ENCODE measurements at places on chromosomes 1 and 21.

GRCh38 chr1:44848456-44849181, 5.6 kb upstream of the PTCH2 start:
- peak; percentile 92 for DNase-seq

- DNase-seq = no peak
These were observed 2.9 kb downstream of the AJAP1 start for GRCh38 chr1:4657244-4657789.

DNA sequence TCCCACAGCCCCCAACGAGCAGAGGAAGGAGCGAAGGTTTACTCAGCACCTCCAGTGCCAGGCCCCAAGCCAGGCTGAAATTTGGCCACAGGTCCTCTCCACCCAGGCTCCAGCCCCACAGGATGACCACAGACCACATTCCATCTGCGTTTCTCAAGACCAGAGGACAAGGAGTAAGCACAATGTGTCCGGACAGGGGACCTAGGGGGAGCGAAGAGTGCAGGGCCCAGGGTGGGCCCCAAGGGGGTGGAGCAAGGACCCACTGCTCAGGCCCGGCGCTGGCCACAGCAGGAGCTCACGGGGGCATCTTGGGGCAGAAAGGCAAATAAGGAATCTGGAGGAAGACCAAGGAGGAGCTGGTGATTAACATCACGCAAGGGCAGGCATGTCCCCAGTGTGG, 100.5 kb downstream of the NPHP4 start:
- no peak for DNase-seq

DNA sequence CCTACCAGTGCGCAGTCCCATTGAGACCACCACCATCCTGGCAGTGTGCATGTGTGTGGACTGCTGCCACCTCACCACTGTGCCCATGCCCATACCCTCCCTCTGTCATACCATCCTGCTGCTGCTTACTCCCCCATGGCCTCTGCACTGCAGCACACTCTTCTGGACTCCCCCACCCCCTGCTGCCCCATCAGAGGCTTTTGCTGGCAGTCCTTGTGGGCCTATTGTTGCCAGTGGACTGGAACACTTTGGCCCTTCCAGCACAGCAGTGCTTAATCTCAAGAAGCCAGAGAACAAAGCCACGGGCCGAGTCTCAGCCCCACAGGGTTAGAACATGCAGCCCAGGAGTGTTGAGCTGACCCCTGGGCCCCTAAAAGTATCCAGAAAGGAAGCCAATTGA, 41.9 kb upstream of the IVNS1ABP start:
- DNase-seq = peak; percentile 77

DNA sequence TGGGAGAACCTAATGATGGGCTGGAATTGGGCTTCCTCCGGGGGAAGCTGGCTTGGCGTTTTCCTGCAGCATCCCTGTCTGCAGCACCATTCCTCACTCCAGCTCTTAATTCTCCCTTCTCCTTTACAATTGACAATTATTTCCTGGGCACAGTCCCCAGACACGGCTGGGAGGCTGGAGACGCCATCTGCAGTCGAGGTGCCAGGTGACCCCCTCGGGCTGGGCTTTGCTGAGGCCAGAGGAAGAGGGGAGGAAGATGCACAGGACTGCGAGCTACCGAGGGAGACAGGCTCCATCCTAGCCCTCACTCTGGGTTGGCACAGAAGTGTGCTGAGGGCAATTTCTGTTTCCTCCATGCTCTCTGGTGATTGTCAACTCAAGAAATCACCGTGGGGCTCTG, 453.8 kb downstream of the PTPRU start:
- no peak for DNase-seq

- no peak for DNase-seq
These were observed 11.0 kb downstream of the PRDM15 start for GRCh38 chr21:41868062-41868710.

DNA sequence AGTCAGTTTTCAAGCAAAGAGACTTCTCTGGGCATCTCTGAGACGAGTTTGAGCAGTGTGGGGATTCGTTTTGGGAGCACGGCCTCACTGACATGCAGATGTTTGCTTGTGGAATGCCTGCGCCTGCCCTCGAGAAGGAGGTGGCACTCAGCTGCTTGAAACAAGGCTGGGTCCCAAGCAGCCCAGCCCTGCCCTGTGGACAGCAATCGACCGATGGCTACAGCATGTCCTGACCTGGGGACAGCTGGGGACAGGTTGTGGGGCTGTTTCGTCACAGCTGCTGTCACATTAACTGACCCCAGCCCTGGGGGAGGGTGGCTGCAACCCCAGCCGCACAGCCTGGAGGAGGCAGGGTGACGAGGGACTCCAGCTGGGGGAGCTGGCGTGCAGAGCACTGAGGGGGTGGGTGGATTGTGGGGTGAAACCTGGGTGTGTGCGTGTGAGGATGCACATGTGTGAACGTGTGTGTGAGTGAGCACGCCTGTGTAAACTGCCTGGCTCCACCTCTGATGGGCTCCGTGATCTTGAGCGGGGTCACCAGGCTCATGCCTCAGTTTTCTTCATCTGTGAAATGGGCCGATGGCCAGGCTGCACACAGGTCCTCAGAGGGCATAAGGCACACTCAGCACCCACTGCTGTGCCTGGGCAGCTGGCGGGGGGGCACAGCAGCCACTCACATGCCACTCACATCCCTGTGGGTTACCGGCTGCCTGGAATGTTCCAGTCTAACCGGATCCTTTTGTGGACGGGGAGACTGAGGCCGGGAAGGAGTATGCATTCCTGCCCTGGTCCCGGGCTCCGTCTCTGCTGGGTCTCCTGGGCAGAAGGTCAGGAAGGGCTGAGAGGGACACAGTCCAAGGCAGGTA, 49.3 kb downstream of the COL18A1 start:
- no peak for DNase-seq

GRCh38 chr1:174916846-174917245, 82.9 kb upstream of the CACYBP start:
- DNase-seq = no peak

GRCh38 chr1:203349166-203349565, 1.8 kb downstream of the FMOD start:
- no peak for DNase-seq

- DNase-seq = no peak
These were observed 24.6 kb upstream of the NADK start for GRCh38 chr1:1802871-1803270.

- DNase-seq = no peak
These were observed 183.9 kb downstream of the PTPRU start for GRCh38 chr1:29420202-29420601.

- no peak for DNase-seq
These were observed 34.6 kb downstream of the GADD45A start for GRCh38 chr1:67719329-67720196.
